OCI-LY7 (cell line): ENCODE measurements at places on chromosomes 4 and X. TPM values are rescaled to one million over a fixed set of nuclear protein-coding genes. Genes with fewer than 3 reads are reported as not detected.

GRCh38 chrX:84156821-84157220, 31.2 kb downstream of the RPS6KA6 start:
- no peak for DNase-seq

DNA sequence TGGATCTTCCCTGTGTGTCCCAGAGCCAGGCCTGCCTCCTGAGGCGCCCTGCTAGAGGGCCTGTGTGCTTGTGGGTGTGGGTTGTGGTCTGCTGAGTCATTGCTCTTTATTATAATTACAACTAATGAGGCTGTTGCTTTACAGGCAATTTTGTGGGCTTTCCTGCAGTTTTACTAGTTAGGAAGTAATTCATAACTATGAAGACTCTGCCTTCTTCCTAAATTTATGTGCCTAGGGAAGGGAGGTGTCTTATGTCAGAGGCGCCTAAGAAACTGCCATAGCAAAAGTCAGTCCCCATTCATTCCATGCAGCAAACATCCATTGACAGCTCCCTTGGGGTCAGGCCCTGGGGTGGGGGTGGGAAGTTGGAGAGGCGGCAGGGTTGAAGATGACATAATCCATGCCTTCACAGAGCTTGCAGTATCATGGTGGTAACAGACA, 359.2 kb downstream of the IDS start:
- no peak for DNase-seq

DNA sequence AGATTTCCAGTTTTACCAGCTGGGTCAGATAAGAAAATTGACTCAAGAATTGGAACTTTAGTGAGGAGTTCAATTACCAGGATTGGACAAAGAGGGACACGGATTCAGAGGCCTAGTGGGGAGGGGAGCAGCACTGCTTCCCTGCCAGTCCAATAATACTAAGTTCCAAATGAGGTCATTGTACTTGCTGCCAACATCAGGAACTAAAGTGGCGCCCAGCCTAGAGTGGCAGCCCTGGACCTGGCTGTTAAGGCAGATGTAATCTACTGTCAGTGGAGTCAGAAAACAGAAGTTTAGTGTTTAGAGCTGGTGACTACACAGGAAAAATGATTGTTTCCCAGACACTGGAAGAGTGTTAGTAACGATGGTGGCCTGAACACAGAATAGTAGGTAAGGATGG, 42.7 kb upstream of the RAPGEF2 start:
- no peak for DNase-seq

Gene TMPRSS11D
- not detected in 2 replicates for total RNA-seq

Gene MAGEB2
- total RNA-seq: not detected in 2 replicates

- no peak for DNase-seq
These were observed 55.2 kb downstream of the TRMT44 start for GRCh38 chr4:8495803-8496202.

GRCh38 chr4:23504083-23504482, 385.8 kb downstream of the PPARGC1A start:
- DNase-seq: no peak

GRCh38 chrX:23497919-23498318, 163.3 kb downstream of the PTCHD1 start:
- no peak for DNase-seq

GRCh38 chr4:79852305-79852730, 220.7 kb downstream of the ANTXR2 start:
- DNase-seq: no peak

DNA sequence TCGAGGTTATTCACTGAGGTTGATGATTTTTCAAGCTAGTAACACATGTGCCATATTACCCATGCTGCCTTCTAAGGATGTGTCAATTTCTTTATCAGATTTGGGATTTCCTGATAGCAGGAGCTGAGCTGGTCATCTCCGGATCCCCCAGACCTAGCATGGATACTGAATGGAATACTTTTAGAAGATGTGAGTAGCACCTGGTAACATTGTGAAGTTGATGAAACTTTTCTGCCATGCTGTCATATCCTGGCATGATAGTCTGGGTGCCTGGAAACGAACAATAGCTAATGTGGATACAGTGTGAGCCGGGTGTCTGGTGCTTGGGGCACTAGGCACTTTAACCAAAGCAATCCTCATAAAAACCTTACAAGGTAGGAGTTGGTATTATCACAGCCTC, 11.0 kb upstream of the CYTL1 start:
- no peak for DNase-seq

Gene DOCK11
- 34.7 and 37.1 TPM in 2 replicates for total RNA-seq

Gene ZIC3
- total RNA-seq: not detected in 2 replicates

Gene GAGE13
- total RNA-seq: not detected in 2 replicates

DNA sequence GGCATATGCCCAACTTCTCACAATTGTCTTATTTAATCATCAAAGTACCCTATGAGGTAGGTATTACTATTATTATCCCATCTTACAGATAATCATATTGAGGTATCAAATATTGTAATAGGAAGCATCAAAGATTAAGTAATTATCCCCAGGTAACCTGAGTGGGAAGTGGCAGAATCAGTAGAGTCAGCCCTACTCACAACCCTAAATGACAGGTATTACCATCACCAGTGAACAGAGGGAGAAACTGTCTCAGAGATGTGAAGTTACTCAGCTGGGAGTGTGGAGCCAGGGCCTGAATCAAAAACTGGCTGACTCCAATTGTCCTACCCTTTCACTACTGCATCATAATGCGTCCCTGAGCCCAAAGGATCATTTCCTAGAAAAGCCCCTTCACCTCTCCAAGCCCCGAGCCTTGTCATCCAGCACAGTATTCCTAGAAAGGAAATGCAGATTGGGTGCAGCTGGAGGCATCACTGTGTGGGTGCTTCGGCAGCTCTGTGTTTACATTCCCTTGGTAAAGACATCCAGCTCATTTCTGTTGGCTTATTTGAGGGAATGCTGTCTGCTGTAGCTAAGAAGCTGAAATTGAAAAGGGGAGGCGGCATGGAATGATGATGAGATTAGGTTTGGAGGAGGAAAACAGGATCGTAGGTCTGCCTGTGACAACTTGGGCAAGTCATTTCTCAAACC, 72.8 kb downstream of the DHX15 start:
- no peak for DNase-seq

GRCh38 chr4:52135171-52135570, 84.1 kb downstream of the SPATA18 start:
- no peak for DNase-seq

GRCh38 chr4:97952763-97953162, 190.5 kb downstream of the STPG2 start:
- no peak for DNase-seq

Gene HERC3
- 22.9 and 26.3 TPM in 2 replicates for total RNA-seq

DNA sequence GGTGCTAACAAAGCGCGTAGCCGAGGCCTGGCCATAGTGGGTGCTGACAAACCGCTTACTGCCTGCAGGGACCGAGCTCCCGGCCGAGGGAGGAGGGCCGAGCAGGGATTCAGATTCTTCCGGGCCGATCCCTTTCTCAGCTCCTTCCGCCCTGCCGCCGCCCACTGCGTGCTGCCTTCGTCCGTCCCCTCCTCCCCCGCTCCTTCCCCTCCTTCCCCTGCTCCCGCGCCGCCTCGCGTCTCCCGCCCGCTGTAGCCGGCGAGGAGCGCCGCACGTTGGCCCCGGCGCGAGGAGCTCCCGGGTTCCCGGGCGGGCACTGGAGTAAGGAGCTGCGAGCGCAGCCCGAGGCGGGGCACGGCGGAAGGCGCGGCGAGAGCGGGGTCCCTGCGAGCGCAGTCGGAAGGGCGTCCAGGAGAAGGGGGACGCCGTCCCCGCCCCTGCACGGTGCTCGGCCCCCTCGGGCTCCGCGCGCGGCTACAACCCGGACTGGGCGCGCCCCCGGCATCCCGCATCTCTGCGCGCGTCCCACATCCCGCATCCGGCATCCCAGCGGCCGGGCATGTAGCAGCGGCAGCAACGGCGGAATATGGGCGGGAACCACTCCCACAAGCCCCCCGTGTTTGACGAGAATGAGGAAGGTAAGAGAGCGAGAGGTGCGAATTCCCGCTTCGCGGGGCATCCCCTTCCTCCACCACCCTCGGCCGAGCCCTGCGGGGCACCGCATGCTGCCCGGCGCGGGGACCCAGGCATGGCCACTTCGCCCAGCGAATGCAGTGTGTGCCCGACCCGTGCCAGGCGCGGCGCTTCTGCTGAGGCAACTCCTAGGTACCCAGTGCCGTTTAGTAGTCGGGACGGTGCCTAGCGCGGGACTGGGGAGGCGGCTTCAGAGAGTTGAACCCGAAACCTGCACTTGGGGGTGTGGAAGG, at the start of gene STK32B:
Gene STK32B (plus strand): TSS at position 203 of the 926 bp plus-strand sequence.
- no peak for DNase-seq

DNA sequence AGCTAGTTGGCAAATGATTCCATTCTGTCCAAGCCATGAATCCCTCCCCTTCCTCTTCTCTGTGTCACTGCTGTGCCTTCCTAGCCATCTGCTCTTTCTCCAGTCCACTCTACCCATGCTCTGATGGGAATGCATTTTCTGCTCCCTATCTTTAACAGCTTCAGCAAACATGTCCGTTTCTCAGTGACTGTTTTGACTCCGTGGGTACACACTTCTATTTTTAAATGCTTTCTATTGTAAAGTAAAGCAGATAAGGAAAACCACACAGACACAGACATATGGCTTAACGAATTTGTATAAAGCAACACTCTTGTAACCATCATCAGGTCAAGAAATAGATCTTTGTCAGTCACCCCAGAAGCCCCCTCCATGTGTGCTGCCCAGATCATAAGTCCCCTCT, 72.4 kb upstream of the KLHL13 start:
- no peak for DNase-seq

DNA sequence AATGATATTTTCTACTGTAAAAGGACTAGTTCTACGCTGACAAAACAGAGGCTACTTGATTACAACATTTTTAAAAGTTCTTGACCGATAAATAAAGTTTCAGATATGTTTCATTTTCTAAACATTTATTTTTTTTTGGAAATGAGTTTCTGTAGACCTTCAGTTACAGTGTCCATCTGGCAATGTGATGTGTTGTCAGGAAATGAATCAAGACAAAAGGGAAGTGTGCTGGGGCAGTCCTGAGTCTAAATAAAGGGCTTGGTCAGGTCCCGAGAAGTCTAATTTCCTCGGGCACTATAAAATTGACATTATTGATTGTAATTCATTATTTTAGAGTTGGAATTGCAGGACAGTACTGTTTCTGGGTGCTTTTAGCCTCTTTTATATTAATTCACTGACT, 57.0 kb upstream of the FTHL17 start:
- DNase-seq: no peak

DNA sequence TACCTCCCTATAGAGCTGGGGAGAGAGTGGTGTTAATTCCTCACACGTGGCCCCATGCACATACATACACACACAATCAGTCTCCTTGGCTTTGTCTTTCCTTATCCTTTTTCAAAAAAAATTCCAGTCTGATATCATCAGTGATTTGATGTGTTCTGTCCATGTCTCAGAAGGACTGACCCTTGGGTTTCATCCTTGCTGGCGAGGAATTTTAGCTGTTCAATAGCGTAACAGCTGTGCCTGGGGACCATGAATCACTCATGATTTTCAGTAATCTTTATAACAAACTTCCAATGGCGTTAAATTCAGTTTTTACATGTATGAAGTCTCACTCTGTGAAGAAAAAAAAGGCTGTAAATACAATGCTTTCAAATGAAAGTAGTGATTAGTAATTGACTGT, 204.6 kb downstream of the RBMX2 start:
- DNase-seq: no peak

Gene FDCSP
- not detected in 2 replicates for total RNA-seq

- DNase-seq: no peak
These were observed 193.0 kb upstream of the IGFBP7 start for GRCh38 chr4:57303012-57303751.

DNA sequence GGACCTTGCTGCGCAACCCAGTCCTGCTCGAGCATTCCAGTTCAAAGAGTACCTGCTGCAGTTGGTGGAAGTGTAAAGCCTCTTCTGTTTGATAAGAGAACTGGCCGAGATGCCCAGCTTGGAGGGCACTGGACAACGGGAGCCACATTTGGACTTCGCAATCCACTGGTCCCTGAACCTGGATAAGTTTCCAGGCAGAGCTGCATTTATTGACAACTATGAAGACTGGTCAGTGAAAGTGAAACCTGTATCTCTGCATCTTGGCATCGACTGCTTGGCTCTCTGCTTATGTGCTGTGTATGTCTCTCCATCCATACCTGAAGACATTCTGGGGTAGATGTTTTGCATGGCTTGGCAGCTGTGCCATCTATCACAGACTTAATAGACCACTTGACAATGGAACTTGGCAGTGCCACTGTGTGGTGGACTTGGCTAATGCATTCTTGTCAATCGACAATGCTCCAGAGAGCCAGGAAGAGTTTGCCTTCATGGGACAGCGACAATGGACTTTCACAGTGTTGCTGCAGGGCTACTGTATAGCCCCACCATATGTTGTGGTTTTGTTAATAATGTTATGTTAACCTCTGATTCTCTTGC, 43.5 kb upstream of the ZBTB33 start:
- no peak for DNase-seq

GRCh38 chr4:94472056-94472826, 20.5 kb downstream of the PDLIM5 start:
- DNase-seq: no peak

- DNase-seq: no peak
These were observed 27.7 kb downstream of the NHSL2 start for GRCh38 chrX:71938371-71938770.

DNA sequence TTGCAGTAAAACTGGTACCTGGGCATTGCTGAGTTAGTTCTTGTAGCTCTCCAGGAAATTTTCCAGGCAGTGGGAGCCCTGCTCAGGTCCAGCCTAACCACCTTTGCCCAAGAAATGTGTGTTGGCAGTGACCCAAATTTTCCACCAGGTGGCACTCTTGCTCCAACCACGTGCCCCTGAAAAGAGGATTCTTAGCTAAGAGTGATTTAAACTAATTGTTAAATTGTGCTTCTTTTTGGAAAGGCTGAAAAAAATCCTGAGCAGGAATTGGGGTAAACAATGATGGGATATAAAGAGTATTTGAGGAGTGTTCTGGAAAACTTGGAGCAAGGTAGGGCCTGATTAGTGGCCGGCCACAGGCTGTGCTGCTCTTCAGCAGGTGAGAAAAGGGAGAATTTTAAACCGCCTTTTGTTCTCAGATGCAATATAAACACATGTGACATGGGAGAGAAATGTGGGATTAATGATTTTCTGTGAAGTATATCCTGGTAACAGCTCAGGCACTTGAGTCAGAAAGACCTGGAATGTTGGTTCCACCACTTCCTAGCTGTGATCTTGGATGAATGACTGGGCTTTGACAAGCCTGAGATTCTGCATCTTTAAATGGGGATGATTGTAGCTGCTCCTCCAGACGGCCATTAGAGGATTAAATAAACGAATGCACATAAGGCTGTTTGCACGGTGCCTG, 219.6 kb downstream of the PTTG2 start:
- DNase-seq: peak; percentile 60

Gene AFP
- total RNA-seq: not detected in 2 replicates

GRCh38 chrX:49077941-49078340, 1.7 kb downstream of the WDR45 start:
- no peak for DNase-seq

DNA sequence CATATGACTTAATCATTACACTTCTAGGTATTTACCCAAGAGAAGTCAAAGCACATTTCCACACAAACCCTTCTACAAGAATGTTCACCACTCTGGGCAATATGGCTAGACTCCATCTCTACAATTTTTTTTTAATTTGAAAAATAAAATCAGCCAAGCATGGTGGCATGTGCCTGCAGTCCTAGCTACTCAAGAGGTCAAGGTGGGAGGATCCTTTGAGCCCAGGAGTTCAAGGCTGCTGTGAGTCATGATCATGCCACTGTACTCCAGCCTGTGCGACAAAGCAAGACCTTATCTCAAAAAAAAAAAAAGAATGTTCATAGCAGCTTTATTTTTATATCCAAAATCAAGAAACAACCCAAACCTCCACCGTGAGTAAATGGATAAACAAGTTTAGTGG, 70.3 kb upstream of the MBNL3 start:
- no peak for DNase-seq

GRCh38 chrX:39931529-39932282, 166.1 kb downstream of the BCOR start:
- no peak for DNase-seq

Gene GPR50
- total RNA-seq: not detected in 2 replicates

Gene NRK
- total RNA-seq: not detected in 2 replicates
